ENCODE measurements at places on chromosomes 12 and 14.

DNA sequence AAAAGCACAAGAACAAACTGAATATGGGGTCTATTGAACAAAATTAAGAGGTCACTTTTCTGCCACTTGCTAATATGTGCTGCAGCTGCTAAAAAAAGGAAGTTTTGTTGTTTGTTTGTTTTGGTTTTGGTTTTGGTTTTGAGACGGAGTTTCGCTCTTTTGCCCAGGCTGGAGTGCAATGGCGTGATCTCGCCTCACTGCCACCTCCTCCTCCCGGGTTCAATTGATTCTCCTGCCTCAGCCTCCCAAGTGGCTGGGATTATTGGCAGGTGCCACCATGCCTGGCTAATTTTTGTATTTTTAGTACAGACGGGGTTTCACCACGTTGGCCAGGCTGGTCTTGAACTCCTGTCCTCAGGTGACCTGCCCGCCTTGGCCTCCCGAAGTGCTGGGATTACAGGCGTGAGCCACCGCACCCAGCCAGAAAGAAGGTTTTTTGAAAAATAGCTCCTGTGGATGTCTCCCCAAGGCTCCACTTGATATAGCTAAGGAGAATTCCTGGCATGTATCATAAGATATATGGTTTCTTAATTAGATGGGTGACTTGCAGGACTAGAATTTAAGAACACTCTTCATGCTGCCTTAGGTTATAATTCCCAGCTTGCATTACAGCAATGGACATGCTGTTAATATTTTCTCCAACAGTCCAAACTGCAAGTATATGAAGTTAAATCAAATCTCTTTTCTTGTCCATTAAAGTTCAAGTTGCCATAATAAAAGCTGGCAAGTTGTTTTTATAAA lies 237.6 kb upstream of the AMIGO2 start:
- no peak for DNase-seq

GRCh38 chr12:29278673-29279420 lies 102.1 kb downstream of the ERGIC2 start:
- DNase-seq: no peak

GRCh38 chr12:14239350-14239934 lies 126.0 kb upstream of the ATF7IP start:
- no peak for DNase-seq

GRCh38 chr12:1741154-1741949 lies 50.5 kb downstream of the ADIPOR2 start:
- DNase-seq: no peak

GRCh38 chr12:3647504-3647903 lies 105.4 kb downstream of the CRACR2A start:
- no peak for DNase-seq

Measured in stimulated activated CD8-positive, alpha-beta memory T cell treated with anti-CD3 and anti-CD28 coated beads, Interleukin-15, amount 100 ng/mL, for 1 hour (primary cell).